T-helper 1 cell treated with Interleukin-12 subunit alpha and Interleukin-12 subunit beta and Interleukin-4 antibody, amounts not matched to agents 30 ng/mL and 1 ng/mL, for 36 hours (primary cell): ENCODE measurements at places on chromosomes 2 and 18. TPM values are rescaled to one million over a fixed set of nuclear protein-coding genes. Genes with fewer than 3 reads are reported as not detected.

The ANO7 gene
- total RNA-seq: 0.46 and 0.61 TPM in 2 replicates

The CHRNA1 gene
- total RNA-seq: not detected in 2 replicates

The RAB27B gene
- total RNA-seq: 2.5 and 2.7 TPM in 2 replicates

The ZAP70 gene
- total RNA-seq: 346 and 364 TPM in 2 replicates

The COL3A1 gene
- total RNA-seq: not detected in 2 replicates

The ARHGEF33 gene
- 0.12 TPM in 1 of 2 replicates, not detected in the other for total RNA-seq
